ENCODE measurements at places on chromosomes 7 and 10. TPM values are rescaled to one million over a fixed set of nuclear protein-coding genes. Genes with fewer than 3 reads are reported as not detected.

Gene SUGCT
- total RNA-seq = 1.7 TPM

Gene SUN1
- 92.5 TPM for total RNA-seq

Gene HECW1
- 3.0 TPM for total RNA-seq

Gene FGFBP3
- 0.69 TPM for total RNA-seq

Gene GNGT1
- not detected for total RNA-seq

Gene VWDE
- total RNA-seq = 7.7 TPM

Gene HTRA1
- total RNA-seq = 21.3 TPM

Gene PSD
- 0.23 TPM for total RNA-seq

Gene ANK3
- 33.6 TPM for total RNA-seq

Gene TAS2R4
- not detected for total RNA-seq

Gene PTPRZ1
- not detected for total RNA-seq

Gene ANKRD22
- 6.2 TPM for total RNA-seq

Gene CYP3A4
- total RNA-seq = not detected

Gene GIMAP2
- not detected for total RNA-seq

Gene GNAT3
- not detected for total RNA-seq

Gene BLNK
- total RNA-seq = not detected

Gene FKBP6
- total RNA-seq = not detected

Data from PC-3 (cell line).